ENCODE measurements at places on chromosomes 2 and 18. TPM values are rescaled to one million over a fixed set of nuclear protein-coding genes. Genes with fewer than 3 reads are reported as not detected.

- DNase-seq: no peak
Observed at GRCh38 chr18:13393338-13393737, 174.8 kb downstream of the LDLRAD4 start.

DNA sequence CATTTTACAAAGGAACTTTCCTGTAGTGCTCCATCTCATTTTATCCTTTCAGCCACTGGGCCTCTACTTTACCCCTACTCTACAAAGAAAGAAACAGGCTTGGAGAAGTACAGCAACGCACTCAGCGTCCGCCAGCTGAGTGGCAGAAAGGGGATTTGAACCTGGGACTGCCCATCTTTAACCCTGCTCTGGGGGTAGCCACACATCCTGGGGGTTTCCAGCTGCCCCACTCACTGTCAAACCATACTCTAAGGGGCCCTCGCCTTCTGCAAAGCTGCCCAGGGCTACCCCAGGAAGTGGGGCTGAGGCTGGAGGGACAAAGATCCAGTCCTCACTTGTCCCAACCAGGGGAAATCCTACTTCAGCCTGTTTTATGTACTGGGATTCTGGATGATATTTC, 17.9 kb downstream of the HS1BP3 start:
- DNase-seq: no peak

GRCh38 chr18:52694804-52695203, 354.8 kb downstream of the DCC start:
- DNase-seq: no peak

- no peak for DNase-seq
Observed at GRCh38 chr2:9757501-9758264, 85.6 kb upstream of the TAF1B start.

- no peak for DNase-seq
Observed at GRCh38 chr2:13638181-13638580, 921.4 kb downstream of the TRIB2 start.

Gene UGT1A4
- total RNA-seq: 0.12 TPM

DNA sequence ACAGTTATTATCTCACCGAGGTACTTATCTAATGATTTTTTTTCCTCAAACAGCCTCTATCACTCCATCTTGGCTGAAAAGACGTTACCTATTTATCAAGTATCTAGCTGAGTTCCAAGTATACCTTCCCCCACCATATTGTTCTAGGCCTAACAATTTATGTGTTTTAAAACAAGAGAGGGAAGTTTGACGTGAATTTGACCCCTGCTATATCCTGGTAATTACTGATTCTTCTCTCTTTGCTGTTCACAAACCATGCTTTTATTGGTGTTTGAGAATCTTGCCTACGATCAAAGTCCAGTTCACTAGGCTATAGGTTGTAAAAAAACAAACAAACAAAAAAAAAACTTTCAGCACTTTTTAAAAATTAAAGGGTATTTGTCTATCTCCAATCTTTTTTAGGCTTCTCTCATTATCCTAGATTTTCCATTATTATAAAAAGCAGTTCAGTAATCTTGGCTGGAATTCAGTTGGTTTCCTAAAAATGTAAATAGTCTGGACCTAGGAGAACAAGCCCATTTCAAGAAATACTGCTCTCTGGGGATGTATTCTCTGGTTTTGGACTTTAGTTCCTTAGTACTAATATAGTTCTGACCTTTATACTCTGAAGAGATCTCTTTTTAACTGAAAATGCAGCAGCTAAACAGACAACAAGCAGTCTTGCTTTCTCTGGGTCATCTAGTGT, 505.4 kb downstream of the CPS1 start:
- no peak for DNase-seq

Gene PTPN4
- 43.6 TPM for total RNA-seq

GRCh38 chr2:158313734-158314133, 142.8 kb downstream of the CCDC148 start:
- no peak for DNase-seq

- DNase-seq: no peak
Observed at GRCh38 chr2:13414897-13415296, 698.2 kb downstream of the TRIB2 start.

- no peak for DNase-seq
Observed at GRCh38 chr2:135709992-135710391, 31.7 kb upstream of the UBXN4 start.

DNA sequence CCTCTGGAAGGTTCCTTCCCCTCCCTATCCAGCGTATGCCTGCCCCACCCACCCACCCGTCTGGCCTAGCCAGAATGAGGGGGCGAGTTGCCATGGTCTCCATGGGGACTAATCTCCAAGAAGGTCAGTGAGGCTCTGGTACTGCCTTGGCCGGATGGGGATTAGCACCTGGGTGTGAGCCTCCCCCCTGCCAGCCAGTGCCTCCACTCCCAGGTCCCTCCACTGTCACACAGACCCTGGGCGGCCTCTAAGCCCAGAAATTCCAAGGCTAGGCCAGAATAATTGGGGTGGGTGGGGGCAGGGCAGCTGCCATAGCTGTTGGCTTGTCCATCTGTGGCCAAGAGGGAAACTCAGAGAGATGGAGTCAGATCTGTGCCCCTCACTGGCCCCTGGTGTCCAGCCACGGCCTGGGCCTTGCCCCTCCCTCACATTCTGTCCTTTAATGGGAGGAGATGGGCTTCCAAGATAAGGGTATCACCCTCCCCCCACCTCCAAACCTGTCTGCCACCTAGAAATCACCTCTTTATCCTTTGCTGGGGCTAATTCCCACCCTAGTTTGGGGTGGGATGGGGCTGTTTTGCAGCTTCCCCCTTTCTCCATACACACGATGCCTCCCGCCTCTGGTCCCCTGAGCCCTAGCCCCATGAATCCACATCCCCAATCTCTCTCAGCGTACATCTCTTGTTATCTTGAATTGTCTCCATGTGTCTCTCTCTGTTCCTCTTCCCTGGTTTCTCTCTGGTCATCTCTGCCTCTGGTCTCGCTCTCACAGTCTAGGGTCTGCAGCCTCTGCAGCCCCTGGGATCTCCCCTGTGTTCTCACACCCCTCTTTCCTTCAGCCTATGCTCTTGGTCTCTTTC, 6.0 kb upstream of the CRYBA2 start:
- DNase-seq: no peak

Gene KLHL14
- total RNA-seq: 0.48 TPM

DNA sequence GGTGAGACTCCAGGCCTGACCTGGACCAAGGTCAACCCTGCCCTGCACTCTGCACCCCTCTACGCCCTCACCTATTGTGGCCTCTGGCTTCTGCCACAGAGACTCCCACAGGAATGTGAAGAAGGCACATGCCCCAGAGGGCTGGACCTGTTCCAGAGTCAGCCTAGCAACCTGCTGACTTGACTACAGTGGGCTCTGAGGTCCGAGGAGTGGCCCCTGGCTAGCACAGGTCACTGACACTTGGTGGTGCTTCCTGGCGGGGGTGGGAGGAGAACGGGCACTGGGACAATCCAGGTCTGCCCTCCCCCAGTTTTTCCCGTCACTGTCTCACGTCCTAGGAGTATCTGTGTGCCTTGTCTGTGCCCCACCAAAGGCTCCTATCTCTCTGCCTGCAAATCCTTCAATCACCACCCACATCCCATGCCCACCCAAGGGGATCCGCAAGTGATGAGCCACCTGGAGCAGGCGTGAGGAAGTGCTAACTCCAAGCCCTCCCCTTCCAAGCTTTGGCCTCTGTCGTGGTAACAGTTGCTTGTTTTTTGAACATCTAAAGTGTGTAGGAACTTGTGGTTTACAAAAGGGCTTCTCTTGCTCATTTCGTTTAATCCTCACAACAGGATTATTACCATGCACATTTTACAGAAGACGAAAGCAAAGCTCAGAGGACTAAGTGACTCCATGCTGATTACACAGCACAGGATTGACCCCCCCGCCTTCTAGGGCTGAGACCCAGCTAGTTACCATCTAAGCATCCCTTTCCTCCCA, 86.2 kb downstream of the MCFD2 start:
- no peak for DNase-seq

- DNase-seq: no peak
Observed at GRCh38 chr2:98810588-98810928, 79.6 kb upstream of the MGAT4A start.

Gene ADRA2B
- total RNA-seq: not detected

Gene RGPD3
- 0.05 TPM for total RNA-seq

GRCh38 chr2:160576054-160576499, 82.5 kb upstream of the RBMS1 start:
- DNase-seq: no peak

GRCh38 chr18:45686891-45687611, 36.9 kb upstream of the SLC14A1 start:
- DNase-seq: no peak

DNA sequence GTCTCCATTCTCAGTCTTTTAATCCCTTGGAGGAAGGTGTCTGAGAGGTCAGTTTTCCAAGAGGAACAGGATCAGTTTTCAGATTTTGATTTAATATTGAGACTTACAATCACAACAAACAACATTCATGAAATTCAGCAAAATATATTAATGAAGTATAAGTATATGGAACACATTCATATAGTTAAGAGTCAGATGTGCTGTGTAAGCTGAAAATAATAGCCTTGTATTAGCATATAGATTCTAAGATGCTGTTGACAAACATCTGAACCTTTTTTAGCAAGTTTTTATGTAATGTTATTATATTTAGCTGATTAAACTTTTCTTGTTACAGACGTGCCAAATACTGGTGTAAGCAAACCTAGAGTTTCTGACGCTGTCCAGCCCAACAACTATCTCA, 163.9 kb downstream of the PKP4 start:
- DNase-seq: no peak

DNA sequence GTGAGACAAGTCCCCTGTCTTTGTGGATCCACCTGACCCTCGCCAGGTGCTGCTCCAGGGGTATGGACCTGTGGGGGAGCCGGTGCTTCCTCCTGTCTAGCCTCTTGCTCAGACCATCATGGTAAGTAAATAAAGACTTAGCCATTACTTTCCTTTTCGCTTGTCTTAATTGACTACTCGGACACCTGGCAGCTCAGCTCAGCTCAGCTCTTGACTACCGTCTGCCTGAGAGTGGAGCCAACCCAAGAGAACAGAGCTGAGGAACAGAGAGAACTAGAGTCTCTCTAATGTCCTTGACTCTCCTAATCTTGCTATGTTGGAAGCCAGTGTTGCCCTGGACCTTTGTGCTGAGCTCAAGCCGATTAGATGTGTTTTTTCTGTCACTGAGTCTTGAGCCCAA, 170.3 kb upstream of the CXCR4 start:
- DNase-seq: no peak

- no peak for DNase-seq
Observed at GRCh38 chr18:50944245-50944932, 23.5 kb upstream of the ELAC1 start.

GRCh38 chr18:68428661-68429060, 286.2 kb downstream of the TMX3 start:
- no peak for DNase-seq

GRCh38 chr2:39730685-39731302, 48.3 kb downstream of the THUMPD2 start:
- no peak for DNase-seq

DNA sequence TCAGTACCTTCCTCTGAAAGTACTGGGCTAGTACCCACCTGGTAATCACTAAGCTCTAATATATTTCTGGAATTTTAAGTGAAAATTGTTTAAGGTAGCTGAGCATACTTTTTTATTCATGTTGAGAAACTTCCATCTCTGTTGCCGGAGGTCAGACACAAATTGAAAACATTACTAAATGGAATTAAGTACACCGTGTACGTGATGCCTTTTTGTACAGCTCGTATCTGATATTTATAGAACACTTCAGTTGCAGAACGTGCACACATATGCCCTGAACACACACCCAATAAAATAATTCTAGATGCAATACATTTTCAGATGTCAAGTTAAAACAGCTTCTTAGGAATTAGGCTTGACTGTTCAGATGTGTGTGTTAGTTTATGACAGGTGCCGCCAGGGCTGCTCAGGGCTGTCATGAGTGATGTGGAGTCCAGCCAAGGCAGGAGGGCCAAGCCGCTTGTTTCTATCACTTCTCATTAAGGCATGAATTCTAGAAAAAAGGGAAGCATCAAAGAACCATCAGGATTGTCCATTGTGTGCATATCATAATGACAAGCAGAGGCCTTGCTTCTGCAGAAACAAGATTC, 80.9 kb upstream of the FOSL2 start:
- DNase-seq: no peak

Gene TMEM200C
- 0.29 TPM for total RNA-seq

GRCh38 chr2:15253835-15254286, 307.3 kb downstream of the NBAS start:
- DNase-seq: no peak
